Lower leg skin (tissue), 4 donors: ENCODE measurements at places on chromosomes 3 and 15.

DNA sequence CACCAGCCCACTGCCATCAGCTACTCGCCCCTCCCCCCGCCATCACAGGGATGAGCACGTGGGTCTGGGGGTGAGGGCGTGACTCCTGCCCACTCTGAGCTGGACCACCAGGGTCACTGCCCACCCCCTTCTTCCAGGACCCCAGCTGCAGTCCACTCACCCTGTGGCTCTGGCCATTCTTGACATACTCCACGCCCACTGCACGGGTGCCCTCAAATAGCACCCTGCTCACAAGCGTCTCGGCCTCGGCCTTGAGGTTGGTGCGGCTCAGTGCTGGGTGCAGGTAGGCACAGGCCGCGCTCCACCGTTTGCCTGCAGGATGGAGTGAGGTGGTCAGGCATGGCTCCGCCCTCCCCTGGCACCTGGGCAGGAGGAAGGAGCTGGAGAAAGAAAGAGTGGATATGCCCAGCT is 23.9 kb downstream of the CHDH start:
- no peak for DNase-seq

GRCh38 chr3:141115789-141116541 is 64.8 kb downstream of the SPSB4 start:
- peak; percentile 42 for DNase-seq

- DNase-seq, result no peak
Measured at GRCh38 chr3:9675736-9676290, 26.5 kb downstream of the MTMR14 start.

- no peak for DNase-seq
Measured at GRCh38 chr3:62376906-62377877, 3.8 kb upstream of the FEZF2 start.

- no peak for DNase-seq
Measured at GRCh38 chr3:65112751-65113300, 425.0 kb upstream of the ADAMTS9 start.

GRCh38 chr3:49422379-49423248 is at the start of gene AMT:
Gene AMT (minus strand): TSS chr3:49422473. CDS start chr3:49422450, 23 bp downstream.
- DNase-seq, result no peak

GRCh38 chr3:122112754-122113153 is 57.6 kb downstream of the CD86 start:
- no peak for DNase-seq

- DNase-seq, result no peak
Measured at GRCh38 chr3:58952128-58952917, 97.5 kb downstream of the CFAP20DC start.

DNA sequence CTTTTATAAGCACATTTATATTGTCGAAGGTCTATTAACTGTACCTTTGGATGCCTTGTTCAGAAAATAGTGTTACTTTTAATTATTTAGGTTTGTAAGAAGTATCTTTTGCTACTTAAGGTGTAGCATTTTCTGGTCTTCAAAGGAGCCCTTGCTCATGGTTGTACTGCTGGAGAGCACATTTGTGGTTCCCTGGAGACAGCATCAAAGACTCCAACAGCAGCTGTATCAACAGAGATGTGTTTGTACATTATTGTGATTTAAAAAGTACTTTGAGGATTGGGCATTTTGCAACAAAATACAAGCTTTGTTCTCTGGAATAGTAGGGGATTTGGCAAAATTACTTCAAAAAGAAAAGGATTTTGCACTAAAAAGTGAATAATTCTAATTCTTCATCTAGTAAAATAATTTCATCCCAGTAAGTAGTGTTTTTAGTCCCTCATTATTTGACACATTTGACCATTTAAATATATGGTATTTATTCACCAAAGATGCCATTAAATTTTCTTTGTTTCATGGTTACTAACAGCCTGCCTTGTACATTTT is 16.5 kb downstream of the TBC1D23 start:
- DNase-seq, result no peak

DNA sequence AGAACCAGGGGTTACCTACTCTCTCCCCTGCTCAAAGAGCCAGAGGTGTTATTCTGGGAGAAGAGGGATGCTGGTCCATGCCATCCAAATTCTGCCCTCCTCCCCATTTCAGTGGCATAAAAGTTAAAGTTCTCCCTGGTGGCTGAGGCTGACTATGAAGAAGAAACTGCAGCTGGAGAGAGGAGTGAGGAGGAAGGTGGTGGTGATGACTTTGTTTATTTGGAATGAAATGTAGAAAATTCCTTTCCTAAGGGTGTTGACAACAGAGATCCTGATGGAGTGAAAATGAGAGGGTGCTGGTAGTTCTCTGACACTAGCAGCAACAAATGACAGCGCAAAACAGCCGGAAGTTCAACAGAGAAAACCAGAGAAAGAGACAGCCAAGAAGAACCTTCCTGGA is 100.4 kb downstream of the PCCB start:
- no peak for DNase-seq

- DNase-seq, result no peak
Measured at GRCh38 chr3:169954142-169954756, 12.4 kb upstream of the SEC62 start.

DNA sequence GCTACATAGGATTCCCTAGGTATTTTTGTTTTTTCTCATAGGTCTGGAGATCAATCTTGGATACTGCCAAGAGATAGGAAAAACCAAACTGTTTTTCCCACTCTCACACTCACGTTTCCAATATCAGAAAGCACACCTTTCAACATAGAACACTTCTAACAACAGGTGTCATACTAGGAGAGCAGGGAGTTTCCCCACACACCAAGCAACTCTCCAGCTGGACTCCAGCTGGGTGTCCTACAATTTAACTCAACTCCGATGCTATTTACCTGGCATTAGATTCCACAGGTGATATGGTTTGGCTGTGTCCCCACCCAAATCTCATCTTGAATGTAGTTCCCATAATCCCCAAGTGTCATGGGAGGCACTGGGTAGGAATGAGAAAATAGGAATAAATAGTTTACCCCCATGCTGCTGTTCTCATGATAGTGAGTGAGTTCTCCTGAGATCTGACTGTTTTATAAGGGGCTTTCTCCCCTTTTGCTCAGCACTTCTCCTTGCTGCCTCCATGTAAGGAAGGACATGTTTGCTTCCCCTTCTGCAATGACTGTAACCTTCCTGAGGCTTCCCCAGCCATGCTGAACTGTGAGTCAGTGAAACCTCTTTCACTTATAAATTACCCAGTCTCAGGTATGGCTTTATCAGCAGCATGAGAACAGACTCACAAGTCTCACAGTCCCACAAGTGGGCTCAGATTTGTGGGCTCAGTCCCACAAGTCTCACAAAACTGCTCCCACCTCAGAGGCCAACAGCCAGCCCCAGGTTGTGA is 354.5 kb upstream of the THBS1 start:
- no peak for DNase-seq

- no peak for DNase-seq
Measured at GRCh38 chr3:78878011-78878410, 889.8 kb downstream of the ROBO1 start.

DNA sequence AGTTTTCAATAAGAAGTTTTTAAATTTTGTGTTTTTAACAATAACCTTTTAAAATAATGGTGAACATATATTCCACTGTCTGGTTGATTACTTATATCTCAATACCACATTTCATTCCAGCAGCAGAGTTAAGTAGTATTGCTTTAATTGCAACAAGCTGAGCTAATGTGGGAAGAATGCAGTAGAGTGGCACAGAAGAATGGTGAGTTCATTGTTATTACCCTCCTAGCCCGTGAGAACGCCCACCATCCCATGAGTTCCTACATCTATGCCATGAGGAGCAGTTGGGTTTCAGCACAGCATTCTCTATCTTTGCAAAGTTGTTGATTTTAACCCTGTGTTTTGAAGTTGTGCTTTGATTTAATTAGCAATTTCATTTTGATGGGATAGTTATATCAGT is 17.8 kb upstream of the NR2E3 start:
- DNase-seq, result no peak

GRCh38 chr3:29169451-29169850 is 111.4 kb upstream of the RBMS3 start:
- DNase-seq, result no peak

GRCh38 chr3:127803619-127804018 is 18.7 kb downstream of the MGLL start:
- DNase-seq, result peak; percentile 52

GRCh38 chr3:61679026-61679425 is 117.7 kb downstream of the PTPRG start:
- DNase-seq, result no peak

DNA sequence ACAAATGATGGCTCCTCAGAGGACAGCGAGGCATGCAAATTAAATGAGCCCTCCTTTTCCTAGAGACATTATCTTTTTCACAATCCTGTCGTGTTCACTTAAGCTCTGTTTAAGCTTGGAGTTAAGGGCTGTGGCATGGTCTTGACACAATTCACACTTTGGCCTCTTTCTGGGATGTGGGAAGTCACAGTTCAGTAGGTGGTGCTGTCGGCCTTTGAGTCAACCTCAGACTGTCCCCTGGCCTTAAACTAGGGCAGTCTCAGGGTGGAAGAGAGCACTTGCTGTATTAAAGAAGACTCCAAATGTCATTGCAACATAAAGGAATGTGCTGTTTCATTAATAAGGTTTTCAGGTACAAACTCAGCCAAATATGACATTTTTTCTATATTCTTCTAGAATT is 351.0 kb downstream of the MCTP2 start:
- no peak for DNase-seq

DNA sequence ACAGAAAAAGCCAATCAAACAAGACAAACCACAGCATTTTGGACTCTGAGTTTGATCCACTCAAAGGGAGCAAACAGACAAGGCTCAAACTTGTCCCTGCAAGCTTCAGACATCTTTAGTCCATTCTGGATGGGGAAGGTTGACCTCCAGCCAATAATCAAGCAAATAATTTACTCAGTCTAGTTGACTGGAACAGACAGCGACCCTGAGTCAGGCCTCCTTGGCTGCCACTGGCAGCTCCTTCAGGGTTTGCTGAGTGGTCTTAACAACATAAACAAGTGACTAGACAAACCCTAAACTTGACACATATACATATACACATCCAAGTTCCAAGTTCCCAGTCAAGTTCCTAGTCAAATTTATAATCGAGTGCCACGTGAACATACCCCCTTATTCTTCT is 313.9 kb downstream of the POLQ start:
- DNase-seq, result no peak

DNA sequence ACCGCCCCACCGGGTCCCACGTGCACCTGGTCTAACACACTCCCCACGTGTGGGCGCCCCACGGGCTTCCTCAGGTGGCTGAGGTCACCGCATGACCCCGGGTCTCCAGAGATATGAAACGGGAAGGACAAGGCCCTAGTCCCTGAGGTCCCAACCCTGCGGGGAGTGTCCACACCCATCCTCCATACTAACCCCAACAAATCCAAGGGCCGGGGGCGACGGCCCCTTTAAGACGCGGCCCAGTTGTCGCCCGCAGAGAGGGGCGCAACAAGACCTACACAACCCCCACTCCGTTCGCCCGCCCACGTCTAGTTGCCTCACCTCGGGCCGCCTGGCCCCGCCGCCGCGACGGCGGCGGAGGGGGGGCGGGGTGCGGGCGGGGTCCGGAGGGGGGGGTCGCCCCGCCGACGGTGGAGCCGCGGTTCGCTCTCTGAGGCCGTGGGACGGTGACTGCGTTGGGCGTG is 396 bp downstream of the INO80 start:
- DNase-seq, result peak; percentile 92

DNA sequence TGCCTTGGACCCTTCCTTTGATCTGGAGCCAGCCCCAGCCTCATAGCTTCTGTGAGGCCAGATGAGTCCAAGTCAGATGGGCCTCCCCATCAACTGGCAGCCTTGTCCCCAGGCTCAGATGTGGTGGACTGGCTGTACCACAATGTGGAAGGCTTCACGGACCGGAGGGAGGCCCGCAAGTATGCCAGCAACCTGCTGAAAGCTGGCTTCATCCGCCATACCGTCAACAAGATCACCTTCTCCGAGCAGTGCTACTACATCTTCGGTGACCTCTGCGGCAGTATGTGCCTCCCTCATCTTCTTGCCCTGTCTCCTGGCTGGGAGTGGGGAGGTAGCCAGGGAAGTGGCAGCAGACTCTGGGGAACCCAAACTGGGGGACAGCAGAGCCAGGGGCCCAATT is 6.9 kb upstream of the AP2M1 start:
- no peak for DNase-seq

- peak; percentile 27 for DNase-seq
Measured at GRCh38 chr3:126129398-126129891, 45.5 kb upstream of the SLC41A3 start.

DNA sequence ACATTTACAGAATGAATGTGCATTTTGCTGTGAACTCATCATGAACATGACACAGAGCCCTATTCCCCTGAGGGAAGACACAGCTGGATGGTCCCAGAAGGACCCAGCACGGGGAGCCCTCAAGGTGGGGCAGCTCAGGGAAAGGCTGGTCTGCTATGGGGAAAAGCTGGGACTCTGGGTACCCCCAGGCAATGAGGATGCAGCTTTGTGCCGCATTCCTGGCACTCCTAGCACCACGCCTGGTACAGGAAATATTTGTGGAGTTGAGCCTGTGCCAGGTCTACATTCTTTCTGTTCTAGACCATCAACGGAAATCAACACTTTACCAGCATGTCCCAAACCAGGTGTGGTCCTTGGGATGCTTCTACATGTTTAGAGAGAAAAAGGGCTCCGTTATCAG is 74.0 kb downstream of the SRGAP3 start:
- DNase-seq, result peak; percentile 52

DNA sequence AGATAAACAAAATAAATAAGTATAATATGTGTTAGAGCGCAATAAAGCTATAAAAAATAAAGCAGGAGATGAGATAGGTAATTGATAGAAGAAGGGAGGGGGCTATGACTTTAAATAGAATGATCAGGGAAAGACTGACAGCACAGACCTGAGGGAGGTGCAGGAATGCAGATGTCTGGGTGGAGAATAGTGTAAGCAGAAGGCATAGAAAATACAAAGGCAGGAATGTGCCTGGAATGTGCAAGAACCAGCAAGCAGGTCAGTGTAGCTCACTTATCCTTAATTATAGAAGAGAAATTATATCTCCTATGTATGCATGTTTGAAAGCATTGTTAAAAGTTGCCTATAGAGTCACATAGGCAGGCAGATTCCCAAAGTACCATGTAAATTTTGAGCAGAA is 239.4 kb upstream of the SOX14 start:
- DNase-seq, result no peak

- DNase-seq, result no peak
Measured at GRCh38 chr15:81942655-81943195, 103.1 kb downstream of the MEX3B start.

GRCh38 chr3:195769551-195769950 is 42.2 kb downstream of the MUC4 start:
- DNase-seq, result no peak

DNA sequence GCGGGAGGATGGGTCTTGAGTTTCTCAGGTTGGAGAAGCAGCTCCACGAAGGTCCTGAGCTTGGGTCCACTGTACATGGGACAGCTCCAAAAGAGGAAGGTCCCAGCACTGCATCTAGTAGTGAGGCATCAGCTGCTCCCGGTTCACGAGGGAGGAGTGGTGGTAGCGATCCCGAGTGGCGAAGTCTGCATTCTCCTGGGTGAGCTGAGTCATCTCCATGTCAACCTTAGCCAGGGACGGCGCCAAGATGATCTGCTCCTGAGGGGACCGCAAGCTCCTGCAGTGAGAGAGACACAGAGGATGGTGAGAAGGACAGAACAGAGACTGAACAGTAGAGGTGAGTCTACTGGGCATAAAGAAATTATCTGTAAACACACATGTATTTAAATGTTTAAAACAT is 28.0 kb upstream of the HEG1 start:
- DNase-seq, result no peak

GRCh38 chr15:100471933-100472332 is 56.8 kb downstream of the CERS3 start:
- no peak for DNase-seq

- no peak for DNase-seq
Measured at GRCh38 chr3:184676927-184677326, 34.9 kb downstream of the MAGEF1 start.
